T-helper 9 cell (primary cell): ENCODE measurements at places on chromosomes 4 and X.

DNA sequence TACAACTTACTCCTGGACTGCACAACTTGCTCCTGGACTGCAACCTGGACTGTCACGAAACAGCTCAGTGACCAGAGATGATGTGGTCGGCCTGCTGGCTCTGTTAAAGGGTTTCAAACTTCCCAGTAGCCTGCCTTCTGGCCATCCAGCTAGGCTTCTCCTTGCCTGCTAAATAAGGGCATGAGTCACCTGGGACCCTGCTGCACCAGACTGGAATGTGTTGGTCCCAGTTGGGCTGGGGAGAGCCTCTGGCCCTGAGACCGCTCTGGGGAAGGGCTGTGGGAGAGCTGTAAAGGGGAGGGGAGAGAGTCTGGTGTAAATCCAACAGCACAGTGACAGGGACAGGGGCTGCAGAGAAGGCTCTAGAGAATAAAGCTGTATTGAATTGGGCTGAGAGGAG lies 165.8 kb downstream of the VSIG4 start:
- DNase-seq: no peak

DNA sequence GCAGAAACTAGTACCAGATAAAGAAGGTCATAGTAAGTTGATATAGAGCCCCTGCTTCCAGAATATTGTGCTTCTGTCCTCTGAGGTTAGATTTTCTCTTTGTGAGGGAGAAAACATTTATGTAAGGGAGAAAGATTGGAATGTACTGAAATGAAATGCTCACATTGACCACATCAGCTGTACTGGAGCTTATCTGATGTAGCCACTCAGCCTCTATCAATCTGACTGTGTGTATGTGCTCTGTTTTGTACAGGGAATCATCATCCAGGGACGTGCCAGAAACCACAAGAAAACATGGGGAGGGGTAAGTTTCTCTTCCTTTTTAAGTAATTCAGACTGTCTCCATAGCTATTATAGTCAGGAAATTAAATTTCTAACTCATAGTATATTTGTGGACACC lies 56.8 kb downstream of the PRRG1 start:
- no peak for DNase-seq

GRCh38 chr4:92477298-92477697 lies 173.5 kb downstream of the GRID2 start:
- DNase-seq: no peak

- DNase-seq: no peak
These were observed 220.7 kb upstream of the CASK start for GRCh38 chrX:42143866-42144592.

GRCh38 chrX:118760025-118760424 lies 32.6 kb downstream of the IL13RA1 start:
- no peak for DNase-seq
